IPS-NIHi11 (cell line): ENCODE measurements at places on chromosomes 2 and 18.

DNA sequence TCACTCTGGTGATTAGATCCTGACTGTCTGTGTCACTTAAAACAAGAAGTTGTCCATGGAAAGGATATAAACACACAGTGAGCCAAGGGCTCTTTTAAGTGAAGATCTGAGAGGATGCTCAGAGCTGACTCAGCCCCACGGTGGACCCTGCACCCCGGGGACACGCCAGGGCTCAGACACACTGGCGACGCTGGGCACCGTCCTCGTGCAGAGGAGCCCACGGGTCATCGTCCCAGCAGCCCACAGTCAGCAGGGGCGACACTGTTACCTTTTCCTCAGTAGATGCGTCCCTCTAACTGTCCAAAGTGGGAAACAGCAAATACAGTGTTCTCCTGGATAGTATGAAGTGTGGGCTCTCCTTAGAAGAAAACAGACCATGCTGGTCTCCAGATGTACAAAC lies 225.6 kb downstream of the HDAC4 start:
- DNase-seq, result no peak

DNA sequence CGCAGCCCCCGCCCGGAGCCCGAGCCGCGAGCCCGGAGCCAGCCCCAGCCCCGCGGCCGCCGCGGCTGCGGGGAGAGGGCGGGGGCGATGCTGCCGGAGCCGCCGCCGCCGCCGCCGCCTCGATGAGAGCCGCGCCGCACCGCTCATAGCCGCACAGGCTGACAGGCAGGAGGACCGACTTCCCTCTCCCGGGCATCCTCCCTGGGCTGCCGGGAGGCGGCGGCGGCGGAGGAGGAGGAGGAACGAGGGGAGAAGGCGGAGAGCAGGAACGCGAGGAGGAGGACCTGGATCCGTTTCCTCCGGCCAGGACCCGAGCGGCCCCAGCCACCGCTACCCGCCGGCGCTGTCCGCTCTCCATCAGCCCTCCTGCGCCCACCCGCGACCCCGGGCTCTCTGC lies 370 bp downstream of the KLHL29 start:
- peak; percentile 74 for DNase-seq

- DNase-seq, result no peak
Observed at GRCh38 chr2:106536490-106536889, 49.3 kb downstream of the CD8B2 start.

GRCh38 chr2:38409156-38410102 lies 32.4 kb upstream of the ATL2 start:
- DNase-seq, result no peak

- DNase-seq, result no peak
Observed at GRCh38 chr18:32899819-32900218, 127.0 kb upstream of the KLHL14 start.
